GM23248 (cell line): ENCODE measurements at places on chromosomes 7 and 10.

DNA sequence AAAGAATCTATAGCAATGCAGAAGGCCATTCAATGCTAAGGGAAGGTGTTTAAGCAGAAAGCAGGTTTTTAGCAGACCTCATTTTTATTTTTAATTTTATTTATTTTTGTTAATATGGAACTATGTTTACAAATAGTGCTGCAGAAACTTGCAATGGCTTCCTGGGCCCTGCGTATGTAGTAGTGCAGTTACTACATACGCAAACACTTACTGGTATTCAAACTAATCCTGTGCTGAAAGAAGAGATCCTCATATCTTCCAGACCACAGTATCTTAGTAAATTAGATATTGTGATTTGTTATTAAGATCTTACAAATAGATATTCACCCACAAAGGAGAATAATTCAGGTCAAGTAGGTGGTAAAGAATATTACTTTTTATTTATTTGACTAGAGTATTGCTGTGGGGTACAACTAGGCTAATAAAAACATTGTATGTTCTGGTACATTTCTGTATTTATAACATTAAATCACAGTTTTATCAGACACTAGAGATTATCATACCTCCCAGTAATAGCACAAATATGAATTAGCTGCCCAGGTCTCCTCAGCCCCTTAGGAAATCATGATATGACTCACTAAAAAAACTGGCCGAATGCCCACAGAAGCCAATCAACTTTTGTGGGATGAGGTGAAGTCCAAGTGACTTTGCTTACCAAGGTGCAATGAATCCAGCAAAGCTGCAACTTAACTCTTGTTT, 57.6 kb downstream of the RNLS start:
- DNase-seq = peak; percentile 50

DNA sequence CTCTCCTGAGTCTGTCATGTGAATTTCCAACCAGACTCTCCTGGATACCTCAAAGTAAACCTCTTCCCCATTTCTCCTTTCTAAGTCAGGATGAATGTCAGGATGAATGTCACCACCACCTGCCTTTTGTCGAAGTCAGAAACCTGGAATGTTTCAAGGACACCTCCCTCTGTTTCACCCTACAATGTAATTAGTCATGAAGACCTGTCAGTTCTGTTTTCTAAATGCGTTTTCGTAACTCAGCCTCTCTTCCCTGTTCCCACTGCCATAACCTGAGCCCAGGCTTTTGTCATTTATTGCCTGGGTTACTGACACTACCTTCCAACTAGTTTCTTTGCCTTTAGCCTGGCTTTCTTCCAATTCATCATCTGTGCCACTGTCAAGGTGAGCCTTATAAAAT, 5.5 kb upstream of the STN1 start:
- DNase-seq = no peak

- DNase-seq = no peak
Observed at GRCh38 chr7:115066634-115067033, 144.7 kb downstream of the MDFIC start.

GRCh38 chr10:1126461-1126860, 70.3 kb downstream of the WDR37 start:
- no peak for DNase-seq

GRCh38 chr10:124245191-124245590, 151.8 kb upstream of the CHST15 start:
- no peak for DNase-seq

DNA sequence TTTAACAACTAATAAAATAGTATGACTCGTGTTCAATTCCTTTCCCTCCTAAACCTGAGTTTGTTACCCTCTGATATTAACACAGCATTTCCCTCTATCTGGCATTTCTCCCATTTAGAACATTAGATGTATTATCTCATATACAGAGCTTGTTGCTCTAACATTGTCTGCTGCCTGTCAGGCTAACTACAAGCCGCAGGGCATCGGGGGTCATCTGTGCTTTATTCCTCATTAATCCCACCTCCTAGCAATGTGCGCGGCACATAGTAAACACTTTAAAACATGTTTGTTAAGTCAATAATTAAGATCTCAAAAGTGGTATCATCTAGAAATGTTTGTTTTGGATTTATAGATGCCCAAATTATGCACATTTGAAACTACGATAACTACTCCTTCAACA, 52.9 kb upstream of the NEBL start:
- DNase-seq = no peak

- no peak for DNase-seq
Observed at GRCh38 chr7:54465095-54465494, 77.1 kb upstream of the VSTM2A start.
